ENCODE measurements at places on chromosomes 1 and 21. TPM values are rescaled to one million over a fixed set of nuclear protein-coding genes. Genes with fewer than 3 reads are reported as not detected.

GRCh38 chr1:27559466-27560030, 44.4 kb downstream of the AHDC1 start:
- no peak for DNase-seq

Gene SLC44A3
- total RNA-seq = 32.0 TPM

Gene ST6GALNAC5
- 1.3 TPM for total RNA-seq

Gene OR6K3
- total RNA-seq = not detected

DNA sequence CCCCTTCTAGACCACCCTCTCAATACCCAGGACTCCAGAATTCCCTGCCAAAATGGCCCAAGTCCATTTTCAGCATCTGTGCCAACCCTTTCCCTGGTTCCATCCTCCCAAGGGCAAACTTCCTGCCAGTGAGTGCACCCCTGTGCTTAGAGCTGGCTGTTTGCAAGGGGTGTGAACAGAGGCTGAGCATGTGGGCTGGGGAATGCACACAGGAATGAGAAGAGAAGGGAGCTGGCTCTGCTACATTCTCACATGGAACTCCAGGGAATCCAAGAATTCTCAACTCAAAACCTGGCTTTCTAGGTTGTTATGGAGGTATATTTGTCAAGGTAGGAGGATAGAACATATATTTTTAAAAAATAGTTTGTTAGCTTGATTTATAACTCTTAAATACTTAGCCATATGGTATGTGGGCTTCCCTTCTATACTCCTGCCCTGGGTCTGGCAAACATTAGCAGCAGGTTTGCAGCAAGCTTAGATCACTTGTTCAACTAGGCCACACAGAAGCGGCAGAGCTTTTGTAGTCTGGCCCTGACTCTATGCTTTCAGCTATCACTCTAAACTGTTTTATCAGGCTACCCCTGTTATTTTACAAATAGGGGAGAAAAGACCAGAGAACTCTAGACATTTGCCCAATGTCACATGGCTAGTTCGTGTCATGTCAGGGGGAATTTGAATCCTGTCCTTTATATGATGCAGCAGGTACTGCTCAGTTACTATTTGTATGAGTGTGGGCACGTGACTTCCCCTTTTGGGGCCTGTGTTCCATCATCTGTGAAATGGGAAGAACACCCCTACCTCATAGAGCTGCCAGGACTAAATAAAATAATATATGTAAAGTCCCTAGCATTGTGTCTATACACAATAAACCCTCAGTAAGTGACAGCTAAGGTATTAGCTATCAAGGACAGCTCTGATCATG, 8.1 kb upstream of the STMN1 start:
- DNase-seq = no peak

DNA sequence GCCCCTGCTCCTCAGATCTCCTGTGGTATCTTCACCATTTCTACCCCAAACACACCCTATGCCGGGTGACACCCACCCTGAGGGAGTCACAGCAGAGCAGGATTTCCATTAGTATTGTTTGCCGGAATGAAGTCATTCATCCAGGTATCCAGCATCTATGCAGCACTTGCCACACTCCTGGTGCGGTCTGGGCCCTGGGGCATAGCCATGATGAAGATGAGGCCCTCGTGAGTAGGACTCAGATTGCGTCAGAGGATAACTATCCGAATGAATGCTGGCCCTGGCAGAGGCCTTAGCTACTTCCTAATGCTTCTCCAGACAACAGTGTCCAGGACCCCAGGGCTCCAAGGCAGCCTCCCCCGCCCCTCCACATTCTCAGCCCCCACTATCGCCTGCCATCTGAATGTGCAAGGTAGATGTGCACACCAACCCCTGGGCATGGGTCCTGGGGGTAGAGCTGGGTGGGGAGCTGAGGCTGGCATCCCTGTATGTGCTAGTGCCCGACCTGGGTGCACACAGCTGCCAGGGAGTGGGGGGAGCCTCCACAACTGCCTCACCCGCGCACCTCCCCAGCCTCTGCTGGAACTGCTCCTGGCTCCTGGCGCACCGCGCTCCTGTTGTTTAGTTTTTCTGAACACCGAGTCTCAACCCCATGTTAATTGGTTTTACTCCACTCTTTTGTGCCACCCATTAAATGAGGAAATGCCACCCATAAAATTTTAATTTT, 25.5 kb upstream of the ZC3H12A start:
- no peak for DNase-seq

Gene SLFNL1
- 0.52 TPM for total RNA-seq

DNA sequence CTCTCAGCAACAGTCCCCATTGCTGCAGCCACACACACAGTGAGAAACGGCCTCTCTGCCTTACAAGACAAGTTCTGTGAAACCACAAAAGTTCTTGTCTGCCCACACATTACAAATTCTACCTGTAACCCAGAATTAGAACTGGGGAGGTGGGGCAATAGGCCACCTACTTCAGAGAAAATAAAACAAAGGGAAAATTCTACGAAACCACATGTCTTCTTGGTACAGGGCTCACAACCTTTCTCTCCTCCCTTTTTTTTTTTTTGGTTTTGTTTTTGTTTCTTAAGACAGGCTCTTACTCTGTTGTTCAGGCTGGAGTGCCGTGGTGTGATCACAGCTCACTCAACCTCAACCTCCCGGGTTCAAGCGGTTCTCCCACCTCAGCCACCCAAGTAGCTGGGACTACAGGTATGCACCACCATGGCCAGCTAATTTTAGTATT, 30.2 kb downstream of the LPAR3 start:
- no peak for DNase-seq

Gene TLCD4
- total RNA-seq = 52.1 TPM

DNA sequence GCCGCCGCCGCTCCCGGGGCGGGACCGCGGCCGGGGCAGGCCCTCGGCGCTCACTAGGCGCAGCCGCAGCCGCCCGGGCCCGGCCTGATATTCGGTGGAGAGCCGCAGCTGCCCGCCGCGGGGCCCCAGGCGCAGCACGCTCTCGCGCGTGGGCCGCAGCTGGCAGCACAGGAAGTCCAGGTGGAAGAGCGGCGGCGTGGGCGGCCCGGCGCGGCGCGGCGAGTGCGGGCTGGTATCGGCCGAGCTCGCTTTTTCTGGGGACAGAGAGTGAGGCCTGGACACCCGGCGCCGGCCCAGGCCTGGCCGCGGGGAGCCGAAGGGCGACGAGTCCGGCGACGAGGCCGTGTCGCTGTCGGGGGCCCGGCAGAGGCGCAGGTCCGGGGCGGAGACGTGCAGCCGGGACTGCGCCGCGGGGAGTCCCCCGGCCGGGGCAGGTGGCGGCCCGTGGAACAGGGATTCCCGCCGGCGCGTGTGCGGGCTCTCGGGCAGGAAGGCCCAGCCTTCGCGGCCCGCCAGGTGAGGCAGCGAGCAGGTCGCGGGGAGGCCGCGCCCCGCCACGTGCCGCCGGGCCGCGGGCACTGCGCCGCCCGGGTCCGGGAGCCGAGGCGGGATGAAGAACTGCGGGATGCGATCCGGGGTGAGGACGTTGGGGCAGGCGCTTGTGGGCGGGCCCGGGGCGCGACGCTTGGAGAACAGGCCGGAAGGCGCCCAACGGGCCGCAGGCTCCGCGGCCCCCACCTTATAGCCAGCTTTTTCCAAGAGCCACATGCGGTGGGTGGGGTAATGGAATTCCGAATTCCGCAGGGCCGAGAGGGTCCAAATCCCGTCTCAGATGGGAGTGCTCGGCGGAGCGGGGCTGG, 1.2 kb downstream of the C2CD4D start:
- DNase-seq = no peak

DNA sequence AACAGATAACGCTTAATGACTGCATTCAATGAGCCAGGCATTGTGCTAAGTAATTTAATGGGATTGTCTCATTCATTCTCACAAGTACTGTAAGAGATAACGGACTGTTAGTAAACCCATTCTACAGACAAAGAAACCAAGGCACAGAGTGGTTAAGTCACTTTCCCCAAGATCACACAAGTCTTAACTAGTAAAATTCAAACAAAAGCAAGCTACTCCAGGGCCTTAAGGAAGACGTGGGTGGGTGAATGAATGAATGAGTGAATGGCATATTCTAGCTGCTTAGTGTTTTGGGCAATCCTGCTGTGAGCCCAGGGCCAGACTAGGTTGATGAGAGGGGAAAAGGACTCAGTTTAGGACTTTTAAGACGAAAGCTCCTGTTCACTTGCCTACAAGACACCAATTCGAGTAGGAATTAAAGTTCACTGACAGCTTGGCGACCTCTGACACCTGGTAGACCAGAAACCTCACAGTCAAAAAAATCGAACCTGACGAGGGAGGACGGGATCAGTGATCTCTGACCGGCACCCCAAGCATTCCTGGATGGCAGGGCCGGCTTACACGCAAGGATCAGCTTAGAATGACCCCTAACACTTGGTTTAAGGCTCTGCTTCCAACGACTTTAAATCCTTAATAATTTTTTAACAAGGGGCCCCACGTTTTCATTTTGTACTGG, 557 bp downstream of the EMC1 start:
- no peak for DNase-seq

DNA sequence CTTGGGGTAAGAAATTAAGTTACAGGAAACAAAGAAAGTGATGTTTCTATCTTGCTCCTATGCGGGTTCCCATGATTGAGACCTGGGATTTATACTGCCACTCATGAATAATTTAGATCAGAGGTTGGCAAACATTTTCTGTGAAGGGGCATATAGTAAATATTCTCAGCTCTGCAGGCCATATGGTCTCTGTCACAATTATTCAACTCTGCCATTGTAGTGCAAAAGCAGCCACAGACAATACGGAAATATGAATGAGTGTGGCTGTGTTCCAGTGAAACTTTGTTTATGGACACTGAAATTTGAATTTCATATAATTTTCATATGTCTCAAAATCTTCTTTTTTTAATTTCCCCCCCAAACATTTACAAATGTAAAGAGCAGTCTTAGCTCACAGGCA, 127.2 kb downstream of the FOXD2 start:
- no peak for DNase-seq

DNA sequence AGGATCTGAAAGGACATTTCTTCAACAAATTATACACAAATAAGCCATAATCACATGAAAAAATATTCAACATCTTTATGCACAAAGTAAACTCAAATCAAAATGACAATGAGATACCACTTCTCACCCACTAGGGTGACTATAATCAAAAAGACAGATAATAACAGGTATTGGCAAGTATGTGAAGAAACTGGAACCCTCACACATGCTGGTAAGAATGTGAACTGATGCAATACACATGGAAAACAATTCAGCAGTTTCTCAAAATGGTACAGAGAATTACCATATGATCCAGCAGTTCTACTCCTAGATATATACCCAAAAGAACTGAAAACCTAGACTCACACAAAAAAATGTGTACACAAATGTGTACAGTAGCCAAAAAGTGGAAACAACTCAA, 62.5 kb downstream of the CHD5 start:
- no peak for DNase-seq

DNA sequence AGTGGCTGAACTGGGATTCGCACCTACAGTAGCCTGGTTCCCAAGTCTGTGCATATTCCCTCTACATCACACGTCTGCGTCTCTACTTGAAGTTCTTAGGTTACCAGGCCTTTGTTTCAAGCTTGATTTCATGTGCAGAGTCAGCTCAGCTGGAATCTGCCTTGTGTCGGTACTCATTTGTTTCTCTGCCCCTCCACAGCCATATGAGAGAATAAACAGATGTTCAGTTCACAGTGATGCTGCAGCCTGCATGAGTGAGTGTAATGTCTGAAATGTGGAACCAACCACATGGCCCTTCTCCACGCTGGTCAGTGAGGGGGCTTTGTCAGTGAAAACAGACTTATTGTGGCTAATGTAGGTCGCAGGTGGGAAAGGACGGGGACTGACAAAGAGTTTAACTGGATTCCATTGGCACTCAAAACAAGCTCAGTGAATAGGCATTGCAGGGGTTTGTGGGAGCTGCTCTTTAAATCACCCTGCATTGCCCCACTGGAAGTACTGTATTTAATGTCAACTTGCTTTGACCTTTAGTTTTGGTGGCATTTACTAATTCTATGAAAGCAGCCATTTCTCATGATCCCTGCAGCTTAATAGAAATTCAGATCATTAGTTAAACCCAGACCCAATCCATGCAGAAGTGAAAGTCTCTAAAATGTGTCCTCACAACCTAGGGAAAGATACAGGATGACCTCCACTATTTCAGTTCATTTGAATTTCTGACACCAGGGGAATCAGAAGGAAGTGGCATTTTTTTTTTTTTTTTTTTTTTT, 136.4 kb upstream of the FAM78B start:
- no peak for DNase-seq

Gene ZNF697
- total RNA-seq = 4.8 TPM

DNA sequence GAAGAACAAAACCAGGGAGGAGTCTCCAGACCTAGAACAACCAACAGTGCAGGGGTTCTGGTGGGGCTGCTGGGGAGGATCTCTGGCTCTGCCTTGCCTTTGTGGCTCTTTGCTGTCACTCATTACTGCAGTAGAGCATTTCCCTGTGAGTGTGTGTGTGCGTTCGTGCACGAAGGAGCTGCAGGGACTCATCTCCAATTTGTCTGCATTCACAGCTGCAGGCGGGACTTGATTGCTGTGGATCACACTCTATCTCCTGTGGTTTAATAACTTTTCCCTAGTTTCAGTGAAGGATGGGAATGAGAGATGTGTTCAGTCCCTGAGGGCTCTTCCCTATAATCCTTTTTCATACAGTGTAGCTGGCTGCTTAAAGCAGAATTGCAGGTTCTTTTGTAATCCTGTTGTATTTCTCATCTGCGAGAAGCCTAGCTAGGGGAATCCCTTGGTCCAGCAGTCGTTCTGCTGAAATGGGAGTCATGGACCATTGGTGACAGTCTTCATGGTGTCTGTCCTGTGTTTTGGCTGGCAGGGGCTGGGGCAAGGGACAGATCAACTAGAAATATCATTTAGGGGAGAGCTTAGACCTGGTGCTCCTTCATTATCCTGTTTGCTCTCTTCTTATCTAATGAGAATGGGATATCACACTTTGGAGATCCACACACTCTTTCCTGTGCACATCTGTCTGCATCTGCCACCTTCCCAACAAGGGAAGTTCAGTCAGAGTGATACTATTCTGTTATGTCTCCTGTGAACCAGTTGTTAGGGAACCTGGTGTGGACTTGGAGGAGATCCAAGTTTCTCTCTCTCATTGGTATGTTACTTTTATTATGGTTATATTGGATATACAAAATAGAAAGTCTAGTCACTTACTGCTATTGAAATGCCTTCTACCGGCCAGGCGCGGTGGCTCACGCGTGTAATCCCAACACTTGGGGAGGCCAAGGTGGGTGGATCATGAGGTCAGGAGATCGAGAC, 3.0 kb downstream of the PCP4L1 start:
- DNase-seq = no peak

DNA sequence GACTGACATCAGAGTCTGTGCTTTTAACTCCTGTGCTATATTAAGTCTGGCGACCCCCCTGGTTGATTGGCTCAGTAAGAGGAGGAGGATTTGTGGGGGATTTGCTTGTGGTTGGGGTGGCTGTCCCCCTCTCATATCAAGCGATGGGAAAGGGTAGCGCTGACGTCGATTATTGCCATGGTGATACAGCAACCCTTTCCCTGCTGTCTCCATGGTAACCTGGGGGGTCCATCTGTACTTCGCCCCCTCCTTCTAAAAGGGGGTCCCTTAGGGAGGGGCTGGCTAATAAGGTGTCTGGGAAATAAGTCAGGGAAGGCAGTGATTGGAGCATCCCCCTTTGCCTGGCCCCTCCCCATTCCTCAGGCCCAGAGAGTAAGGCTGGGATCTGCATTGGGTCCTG, 4.7 kb downstream of the FAM229A start:
- no peak for DNase-seq

- no peak for DNase-seq
Measured at GRCh38 chr1:244653439-244654107, 647 bp downstream of the DESI2 start.

Gene UCHL5
- total RNA-seq = 73.7 TPM

GRCh38 chr1:34070201-34070836, 94.7 kb downstream of the CSMD2 start:
- DNase-seq = no peak

- DNase-seq = peak; percentile 96
Measured at GRCh38 chr1:169115891-169116585, 9.5 kb downstream of the ATP1B1 start.
